Activated CD4-positive, alpha-beta T cell treated with anti-CD3 and anti-CD28 coated beads for 1 hour (primary cell): ENCODE measurements at places on chromosomes 13 and 19.

- no peak for DNase-seq
Observed at GRCh38 chr13:111043575-111043982, 71.5 kb upstream of the ARHGEF7 start.

GRCh38 chr13:102868366-102868936, 22.6 kb downstream of the ERCC5 start:
- DNase-seq: no peak

GRCh38 chr19:1796395-1797142, 15.5 kb downstream of the ATP8B3 start:
- no peak for DNase-seq

- no peak for DNase-seq
Observed at GRCh38 chr19:38650911-38651584, 3.6 kb downstream of the ACTN4 start.

DNA sequence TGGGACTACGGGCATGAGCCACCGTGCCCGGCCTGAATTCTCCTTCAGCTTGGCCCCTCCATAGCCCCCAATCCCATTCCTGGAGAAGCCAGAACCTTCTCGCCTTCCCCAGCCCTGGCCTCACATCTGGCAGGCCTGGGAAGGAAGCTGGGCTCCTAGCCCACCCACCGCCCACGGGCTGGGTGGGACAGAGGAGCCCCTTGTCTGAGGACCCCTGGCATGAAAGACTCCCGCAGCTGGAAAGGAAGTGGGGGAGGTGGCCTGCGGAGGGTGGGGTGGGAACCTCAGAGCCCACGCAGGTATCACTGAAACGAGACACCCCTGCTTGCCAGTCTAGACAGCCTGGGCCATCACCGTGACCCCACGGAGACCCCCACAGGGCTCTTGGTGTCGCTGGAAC, 7.7 kb upstream of the NANOS3 start:
- no peak for DNase-seq

DNA sequence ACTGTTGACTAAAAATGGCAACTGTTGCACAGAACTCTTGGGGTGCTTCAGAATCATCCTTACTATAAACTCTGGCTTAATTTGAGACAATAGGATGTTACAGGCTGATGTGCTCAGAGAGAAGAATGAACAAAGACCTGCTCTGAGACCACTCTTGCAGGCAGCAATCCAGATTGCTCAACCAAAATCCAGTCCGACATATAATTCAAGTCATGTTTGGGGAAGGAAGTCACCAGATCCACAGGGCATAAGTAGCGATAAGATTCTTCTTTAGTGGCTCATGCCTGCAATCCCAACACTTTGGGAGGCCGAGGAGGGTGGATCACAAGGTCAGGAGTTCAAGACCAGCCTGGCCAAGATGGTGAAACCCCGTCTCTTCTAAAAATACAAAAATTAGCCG, 20.6 kb downstream of the MTMR6 start:
- no peak for DNase-seq

DNA sequence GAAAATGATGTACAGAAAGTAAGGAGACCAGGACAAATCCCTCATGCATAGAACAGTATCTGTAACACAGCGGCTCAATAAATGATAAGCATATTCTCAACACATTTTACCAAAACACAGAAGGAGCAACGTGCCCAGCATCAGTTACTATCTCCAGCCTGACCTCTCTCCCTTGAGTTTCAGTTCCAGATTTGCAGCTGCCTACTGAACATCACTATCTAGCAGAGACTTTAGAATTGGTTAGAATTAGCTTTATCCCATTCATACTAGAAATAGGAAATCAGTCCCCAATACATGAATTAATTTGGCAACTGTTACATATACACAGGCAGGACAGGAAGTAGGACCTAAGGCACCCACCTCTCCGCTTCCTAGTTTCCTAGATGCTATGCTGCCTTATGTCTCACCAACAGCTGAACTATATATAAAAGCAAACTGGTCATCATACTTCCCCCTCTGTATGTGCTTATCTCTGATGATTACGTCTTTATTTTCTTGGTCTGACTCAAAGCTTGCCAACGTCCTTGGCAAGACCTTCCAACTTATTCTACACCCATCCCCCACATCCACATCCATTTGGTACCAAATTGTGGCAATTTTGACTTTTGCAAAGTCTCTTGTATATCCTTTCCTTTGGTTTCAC, 61.1 kb downstream of the SACS start:
- no peak for DNase-seq

- no peak for DNase-seq
Observed at GRCh38 chr19:24078680-24079079, 8.3 kb upstream of the ZNF254 start.
